ENCODE measurements at places on chromosomes 11 and 22.
A peak's percentile ranks its signal among the peaks of the same experiment; 100 is the strongest.

DNA sequence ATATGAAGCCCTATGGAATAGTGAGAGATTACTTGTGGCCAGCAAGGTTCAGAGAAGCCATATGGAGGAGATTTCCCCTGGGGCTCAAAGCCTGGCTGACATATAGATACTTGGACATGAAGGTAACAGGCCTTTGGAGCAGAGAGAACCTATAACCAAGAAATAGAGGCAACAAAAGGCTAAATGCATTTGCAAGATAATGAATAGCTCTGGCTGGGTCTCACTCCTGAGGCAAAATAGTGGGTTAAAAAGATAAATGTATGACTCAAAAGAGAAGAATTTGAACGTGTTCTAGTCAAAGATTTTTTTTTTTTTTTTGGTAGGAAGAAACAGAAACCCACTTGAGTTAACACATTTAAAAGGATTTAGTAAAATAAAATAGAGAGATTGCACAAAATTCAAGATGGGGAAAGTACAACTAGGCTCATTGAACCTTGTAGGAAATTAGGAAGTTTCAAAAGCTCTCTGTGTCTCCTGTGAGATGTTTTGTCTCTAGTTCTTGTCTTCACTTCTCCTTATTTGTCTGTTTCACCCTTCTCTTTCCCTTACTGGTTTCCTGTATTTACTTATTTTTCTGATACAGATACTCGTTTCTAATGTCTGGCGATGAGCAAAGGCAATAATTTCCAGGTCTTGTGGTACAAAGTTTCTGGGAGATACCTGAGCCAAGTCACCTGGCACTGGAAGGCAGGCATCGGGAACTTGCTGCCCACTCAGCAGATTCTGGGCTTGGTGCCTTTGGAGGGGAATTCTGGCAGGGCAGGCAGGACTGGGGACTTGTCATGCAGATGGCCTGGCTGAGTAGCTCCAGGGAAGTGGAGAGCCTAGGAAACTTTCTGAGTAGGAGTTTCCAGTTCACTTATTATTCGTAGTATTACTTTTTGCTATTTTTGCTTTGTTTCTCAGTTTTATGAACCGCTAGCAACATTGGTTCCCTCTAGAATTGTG is 49.2 kb upstream of the SESN3 start:
- DNase-seq: no peak

- DNase-seq: no peak
Measured at GRCh38 chr11:408154-409007, 6.4 kb downstream of the SIGIRR start.

DNA sequence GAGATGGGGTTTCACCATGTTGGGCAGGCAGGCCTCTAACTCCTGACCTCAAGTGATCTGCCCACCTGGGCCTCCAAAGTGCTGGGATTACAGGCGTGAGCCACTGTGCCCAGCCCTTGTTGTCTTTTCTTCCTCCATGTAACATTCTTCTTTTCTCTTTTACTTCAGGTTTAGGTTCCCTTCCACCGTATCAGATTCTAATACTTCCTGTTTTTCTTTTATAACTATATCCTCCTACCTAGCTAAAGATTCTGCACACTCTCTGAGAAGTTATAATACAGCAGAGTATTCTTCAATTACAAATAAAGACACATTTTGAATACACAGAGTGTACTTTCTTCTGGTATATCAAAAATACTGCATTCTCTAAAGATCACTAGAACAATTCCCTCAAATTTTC is 33.2 kb upstream of the GAB2 start:
- DNase-seq: no peak

- DNase-seq: no peak
Measured at GRCh38 chr11:67731583-67731982, 57.2 kb upstream of the ALDH3B2 start.

GRCh38 chr22:32911503-32911902 is 110.0 kb downstream of the TIMP3 start:
- DNase-seq: no peak

DNA sequence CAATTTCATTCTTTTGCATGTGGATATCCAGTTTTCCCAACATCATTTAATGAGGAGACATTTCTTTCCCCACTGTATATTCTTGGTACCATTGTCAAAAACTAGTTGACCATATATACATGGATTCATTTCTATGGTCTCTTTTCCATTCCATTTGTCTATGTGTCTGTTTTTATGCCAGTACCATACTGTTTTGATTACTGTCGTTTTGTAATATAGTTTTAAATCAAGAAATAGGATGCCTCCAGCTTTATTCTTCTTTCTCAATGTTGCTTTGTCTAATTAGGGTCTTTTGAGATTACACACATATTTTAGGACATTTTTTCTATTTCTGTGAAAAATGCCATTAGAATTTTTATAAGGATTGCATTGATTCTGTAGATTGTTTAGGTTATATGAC is 177.5 kb upstream of the POU2AF2 start:
- DNase-seq: no peak

DNA sequence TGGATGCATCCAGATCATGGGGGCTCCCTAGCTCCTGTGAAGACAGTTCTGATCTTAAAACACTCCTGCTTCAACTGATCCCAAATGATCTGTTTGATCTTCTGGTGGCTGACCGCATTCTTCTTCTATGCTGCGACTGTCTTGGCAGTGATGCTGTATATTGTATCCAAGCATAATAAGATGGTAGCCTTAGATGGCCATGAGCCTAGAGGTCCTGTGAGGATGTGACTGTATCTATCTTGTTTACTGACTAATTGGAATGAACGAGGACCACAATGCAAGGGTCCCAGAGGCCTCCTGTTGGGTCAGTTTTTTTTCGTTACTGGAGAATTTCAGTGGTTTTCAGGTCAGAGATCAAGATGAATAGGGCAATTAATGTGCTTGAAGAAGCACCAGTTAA is 7.1 kb upstream of the MPEG1 start:
- no peak for DNase-seq

DNA sequence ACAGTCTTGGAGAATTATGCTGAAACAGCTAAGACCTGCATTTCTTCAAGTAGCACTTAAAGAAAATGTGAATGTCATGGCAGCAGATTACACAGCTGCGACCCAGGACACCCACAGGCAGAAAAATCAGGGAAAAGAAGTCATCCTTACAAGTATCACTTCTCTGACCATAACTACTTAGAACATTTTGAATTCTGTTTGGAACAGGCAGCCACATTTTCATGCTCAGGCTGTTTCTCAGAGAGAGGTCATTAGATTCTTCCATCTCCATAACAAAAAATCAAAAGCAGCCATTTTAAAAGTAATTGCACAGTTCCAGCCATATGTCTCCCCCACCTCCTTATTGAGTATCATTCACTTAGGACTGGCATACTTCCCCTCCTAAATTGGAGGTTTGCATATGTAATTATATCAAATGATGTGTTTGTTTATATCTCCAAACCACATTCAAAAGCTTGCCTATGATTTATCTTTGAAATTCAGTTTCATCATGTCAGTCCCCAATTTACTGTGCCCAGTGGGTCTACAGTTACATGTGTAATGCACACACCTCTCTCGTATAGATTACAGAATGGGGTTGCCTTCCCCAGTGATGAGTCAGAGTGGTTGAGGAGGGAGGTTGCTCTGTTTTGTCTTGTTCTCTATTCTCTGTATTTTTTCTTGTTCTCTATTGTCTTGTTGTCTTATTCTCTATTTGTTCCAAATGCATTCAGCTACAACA is 276.5 kb upstream of the MTNR1B start:
- no peak for DNase-seq

- DNase-seq: no peak
Measured at GRCh38 chr11:46277622-46278386, at the start of gene CREB3L1. CREB3L1 (plus strand) TSS chr11:46277662; CDS start chr11:46278112, 450 bp downstream.

DNA sequence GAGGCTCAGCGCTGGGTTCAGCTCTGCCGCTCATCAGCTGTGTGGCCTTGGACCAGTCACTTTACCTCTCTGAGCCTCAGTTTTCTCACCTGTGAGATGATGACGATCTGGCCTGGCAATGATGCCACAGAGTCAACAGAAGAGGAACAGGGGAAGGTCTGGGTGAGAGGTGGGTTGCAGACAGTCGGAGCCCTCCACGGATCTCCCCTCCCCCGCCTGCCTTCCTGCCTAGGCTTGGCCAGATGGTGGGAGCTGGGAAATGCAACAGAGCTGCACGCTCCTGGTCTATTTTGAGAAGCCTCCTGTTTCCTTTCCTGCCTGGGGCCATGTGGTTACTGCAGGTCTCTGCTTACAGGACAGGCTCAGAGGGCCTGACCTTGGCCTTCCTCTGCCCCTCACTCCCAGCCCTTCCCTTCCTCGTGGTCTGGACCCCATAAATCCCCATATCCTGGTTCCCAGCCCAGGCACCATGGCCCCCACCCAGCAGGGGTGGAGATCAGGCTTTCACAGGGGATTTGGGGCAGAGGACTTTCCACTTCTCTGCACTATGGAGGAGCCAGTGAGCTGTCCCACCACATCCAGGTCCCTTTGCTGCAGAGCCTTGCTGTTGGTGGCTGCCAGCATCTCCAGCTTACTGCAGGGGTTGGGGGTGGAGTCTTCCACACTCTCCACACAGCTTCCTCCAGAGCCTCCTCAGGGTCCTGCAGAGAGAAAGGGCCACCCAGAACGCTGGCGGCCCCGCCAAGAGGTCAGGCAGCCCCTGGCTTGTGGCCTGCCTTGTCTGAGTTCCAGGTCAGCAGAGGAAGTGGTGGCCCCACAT is 46.9 kb downstream of the C11orf96 start:
- DNase-seq: no peak

DNA sequence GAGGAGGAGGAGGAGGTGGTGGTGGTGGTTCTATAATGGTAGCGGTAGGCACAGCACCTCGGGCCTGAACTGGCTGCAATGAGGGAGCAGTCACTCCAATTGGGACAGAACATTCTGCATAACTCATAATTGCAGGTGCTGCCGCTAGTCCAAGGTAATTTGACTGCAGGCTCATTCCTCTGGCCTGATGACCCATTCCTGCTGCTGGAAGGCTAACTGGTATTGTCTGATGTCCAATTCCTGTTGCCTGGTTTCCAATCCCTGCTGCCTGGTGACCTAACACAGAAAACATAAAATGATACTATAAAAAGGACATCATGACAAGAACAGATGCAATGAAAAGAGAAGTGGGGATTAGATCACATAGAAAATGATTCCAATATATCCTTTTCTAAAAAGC is 7.9 kb upstream of the AGBL2 start:
- no peak for DNase-seq

GRCh38 chr11:105468154-105468553 is 141.7 kb upstream of the GRIA4 start:
- DNase-seq: no peak

GRCh38 chr22:38452373-38453065 is 2.5 kb downstream of the KCNJ4 start:
- no peak for DNase-seq

DNA sequence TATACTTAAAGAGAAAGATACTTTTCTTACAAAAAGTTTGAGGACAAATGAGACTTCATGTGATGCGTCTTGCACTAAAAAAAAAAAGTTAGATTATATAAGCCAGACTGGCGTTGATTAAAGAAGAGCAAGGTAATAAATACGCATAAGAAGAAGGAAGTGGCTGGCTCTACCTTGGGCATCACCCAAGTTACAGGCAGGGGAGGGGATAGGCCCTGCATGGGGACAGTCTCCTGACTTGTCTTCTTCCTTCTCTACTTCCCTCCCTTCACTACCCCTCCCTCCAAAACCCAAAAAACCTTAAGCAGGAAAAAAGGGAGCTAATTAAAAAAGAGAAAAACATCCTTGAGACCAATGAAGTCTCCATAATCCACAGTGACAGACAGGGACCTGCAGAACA is 22.3 kb upstream of the TMA7B start:
- DNase-seq: peak; percentile 54

DNA sequence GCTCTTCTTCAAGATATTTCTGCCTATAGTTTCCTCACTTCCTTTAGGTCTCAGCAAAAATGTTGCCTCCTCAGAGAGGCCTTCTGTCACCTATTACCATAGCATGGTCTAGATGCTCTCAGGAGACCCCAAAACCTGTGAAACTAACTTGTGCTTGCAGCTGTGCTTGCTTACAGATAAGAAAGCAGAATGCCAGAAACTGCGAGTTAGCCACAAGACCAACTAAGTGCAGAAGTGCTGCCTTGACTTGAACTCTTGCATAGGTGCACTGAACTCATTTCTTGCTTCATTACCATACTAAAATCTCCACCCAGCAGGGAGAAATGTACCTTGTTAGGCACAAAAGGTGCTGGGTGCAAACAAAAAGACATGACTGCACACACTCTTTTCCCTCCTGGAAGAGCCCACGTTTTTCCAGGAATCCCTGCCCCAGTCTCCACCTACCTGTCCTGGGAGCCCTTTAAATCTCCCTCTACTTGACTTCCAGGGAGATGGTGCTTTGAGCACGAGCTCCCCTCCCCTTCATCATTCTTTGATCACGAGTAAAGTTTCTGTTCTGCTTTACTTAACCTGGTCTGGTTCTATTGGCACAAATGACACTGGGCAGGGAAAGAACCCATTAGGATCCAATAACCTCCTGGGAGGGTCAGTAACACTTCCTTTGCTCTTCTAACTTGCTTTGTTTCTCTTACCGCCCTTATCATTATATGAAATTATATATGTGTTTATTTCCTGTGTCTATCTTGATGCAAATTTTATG is 137.7 kb upstream of the DDI1 start:
- DNase-seq: no peak

DNA sequence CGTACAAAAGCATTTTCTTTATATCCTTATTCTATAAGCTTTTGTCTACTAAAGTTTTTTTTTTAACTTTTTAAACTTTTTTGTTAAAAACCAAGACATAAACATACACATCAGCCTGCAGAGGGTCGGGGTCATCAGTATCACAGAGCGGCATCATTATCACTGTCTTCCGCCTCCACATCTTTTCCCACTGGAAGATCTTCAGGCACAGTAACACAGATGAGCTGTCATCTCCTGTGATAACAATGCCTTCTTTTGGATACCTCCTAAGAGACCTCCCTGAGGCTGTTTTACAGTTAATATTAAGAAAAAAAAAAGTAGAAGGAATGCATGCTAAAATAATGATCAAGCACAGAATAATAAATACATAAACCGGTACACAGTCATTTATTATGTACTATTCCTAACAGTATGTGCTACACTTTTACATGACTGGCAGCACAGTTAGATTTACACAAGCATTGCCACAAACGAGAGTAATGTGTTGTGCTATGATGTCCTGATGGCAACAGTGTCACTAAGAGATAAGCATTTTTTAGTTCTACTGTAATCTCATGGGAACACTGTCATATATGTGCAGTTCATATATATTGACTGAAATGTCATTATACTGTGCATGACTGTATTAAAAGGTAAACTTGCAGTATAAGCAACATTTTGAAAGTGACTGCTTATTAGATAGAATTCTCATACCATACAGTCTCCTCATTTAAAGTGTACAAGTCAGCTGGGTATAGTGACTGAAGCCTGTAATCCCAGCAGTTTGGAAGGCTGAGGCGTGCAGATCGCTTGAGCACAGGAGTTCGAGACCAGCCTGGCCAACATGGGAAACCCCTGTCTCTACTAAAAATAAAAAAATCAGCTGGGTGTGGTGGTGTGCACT is 58.6 kb downstream of the KDM2A start:
- no peak for DNase-seq

DNA sequence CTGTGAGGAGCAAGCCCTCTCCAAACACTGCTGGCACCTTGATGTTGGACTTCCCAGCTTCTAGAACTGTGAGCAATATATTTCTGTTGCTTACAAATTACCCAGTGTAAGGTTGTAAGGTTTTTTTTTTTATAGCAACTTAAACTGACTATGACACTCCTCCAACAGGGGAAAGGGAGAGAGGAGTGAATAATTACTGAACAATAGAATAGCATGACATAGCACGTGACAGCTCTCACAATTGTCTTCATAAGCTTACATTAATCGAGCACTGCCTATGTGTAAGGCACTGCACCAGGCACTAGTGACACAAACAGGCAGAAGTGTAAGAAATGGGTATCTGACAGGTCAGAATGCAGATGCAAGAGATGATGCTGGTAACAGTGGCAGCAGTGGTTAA is 136.9 kb downstream of the FAT3 start:
- no peak for DNase-seq
